AG04450 (cell line): ENCODE measurements at places on chromosomes 6 and 20. TPM values are rescaled to one million over a fixed set of nuclear protein-coding genes. Genes with fewer than 3 reads are reported as not detected.

TMEM244 gene
- not detected in 2 replicates for polyA plus RNA-seq

DOK5 gene
- 1.9 and 2.1 TPM in 2 replicates for polyA plus RNA-seq

CLPSL2 gene
- polyA plus RNA-seq, result not detected in 2 replicates

DNA sequence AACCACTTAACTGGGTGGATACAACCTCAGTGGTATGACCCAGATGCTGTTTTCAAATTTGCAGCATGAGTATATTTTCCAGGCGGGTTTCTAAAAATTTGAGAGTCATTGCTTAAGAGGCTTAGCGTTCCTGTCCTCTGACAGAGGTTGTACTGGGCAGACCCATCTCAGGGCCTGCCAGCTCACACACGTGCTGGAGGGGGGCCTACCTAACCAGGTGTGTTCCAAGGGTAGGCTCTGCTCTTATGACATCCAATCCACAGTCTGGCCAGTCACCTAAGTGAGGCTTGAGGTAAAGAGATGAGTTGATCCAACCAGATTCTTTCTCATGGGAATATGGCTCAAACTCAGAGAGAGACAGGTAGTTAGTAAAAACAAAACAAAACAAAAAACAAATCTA, 1.3 kb downstream of the LYRM4 start:
- no peak for DNase-seq

DNA sequence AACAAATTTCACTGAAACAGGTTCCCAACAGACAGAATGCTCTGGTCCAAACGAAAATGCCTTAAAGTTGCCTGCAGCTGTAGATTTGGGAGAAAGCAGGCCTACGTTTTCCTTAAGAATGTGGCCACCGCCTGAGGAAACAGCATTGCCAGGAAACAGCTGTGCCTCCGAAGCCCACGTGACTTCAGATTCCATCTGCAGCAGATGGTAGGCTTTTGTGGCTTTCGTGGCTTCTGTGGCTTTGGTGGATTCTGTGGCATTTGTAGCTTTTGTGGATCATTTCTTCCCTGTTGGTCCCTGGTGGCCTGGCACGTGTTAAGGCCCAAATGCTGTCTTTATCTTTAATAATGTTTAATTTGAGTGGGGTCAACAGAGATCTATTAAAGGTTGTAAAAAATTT, 222.9 kb downstream of the TTLL2 start:
- DNase-seq, result no peak

- no peak for DNase-seq
Observed at GRCh38 chr20:19937218-19937617, 79.9 kb upstream of the NAA20 start.

DNA sequence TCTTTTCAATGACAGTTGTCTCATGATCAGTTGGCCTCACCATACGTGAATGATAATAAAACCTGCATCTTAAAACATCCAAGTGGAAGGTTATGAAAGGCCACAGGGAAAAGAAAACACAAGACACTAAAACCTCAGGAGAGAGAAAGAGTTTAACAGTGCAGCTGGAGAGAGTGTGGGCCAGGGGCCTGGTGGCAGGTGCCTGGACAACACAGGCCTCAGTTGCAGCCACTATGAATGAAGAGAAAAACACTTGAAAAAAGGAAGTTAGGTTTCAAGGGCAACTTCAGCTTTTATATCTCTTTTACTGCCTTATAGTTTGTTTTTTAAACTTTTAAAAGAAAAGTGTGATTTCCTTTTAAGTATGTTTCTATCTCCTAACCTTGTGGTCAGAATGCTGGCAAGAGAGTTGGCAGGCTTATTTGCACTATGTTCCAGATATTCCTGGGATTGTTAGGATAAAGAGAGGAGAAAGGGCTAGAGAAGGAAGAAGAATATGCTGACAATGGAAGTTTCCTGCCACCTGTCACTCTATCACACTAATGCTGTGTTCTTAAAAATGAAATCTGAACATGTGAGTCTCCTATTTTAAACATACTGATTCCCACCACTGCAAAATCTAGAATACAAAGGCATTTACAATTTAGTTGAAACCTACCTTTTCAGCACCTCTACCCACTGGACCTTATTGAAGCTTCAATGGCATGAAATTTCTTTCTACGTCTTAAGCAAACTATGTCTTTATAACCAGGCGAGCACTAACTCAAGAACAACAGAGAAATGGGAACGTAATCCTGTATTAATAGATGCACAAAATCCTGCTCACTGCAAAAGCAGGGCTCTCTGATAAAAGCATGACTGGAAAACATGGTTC, 222.4 kb downstream of the CD83 start:
- DNase-seq, result no peak

GRCh38 chr20:63044605-63045004, 37.8 kb upstream of the BHLHE23 start:
- no peak for DNase-seq

GRCh38 chr6:38871741-38872568, 156.8 kb downstream of the DNAH8 start:
- DNase-seq, result peak; percentile 1
